ENCODE measurements at places on chromosomes 16 and 17.
A peak's percentile ranks its signal among the peaks of the same experiment; 100 is the strongest.

GRCh38 chr16:18018376-18018775 lies 318.2 kb downstream of the NPIPA8 start:
- no peak for DNase-seq

DNA sequence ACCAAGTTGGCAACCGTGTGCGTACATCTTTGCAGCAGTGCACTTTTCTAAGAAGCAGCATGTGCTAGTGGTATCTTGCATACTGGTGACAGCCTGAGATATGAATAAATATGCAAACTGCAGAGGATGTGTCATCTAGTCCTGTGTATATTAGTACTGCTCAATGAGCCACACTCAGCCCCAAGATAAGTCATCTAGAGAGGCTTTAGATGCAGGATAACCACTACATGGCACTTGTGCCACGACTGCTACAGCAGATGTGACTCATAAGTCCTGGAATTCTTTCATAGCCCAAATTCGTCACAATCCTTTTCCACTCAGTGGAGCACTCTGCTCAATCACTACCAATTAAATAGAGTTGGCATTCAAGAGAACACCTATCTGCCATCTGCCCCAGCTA lies 171.5 kb downstream of the AXIN2 start:
- DNase-seq, result no peak

GRCh38 chr17:74592087-74592990 lies at the start of gene CD300LD:
CD300LD (minus strand) TSS chr17:74592283; CDS start chr17:74592202, 81 bp downstream.
- no peak for DNase-seq

GRCh38 chr17:35708149-35708548 lies 23.3 kb upstream of the RASL10B start:
- DNase-seq, result no peak

DNA sequence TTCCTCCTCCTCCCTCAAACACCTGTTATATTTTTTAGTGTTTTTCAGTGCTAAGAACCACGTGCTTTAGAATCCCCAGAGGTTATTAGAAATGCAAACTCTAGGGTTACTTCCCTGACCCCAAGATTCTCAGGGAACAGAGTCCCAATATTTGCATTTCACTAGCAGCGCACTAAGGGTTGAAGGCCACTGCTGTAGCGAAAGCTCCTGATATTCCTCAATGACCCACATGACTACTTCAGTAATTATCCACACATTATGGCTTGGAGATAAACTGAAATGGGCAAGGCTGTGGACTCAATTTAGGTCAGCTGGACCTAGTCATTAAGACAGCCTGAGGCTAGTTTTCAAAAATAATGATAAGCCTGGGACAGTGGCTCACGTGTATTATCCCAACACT lies 78.5 kb upstream of the BCAR1 start:
- DNase-seq, result no peak

DNA sequence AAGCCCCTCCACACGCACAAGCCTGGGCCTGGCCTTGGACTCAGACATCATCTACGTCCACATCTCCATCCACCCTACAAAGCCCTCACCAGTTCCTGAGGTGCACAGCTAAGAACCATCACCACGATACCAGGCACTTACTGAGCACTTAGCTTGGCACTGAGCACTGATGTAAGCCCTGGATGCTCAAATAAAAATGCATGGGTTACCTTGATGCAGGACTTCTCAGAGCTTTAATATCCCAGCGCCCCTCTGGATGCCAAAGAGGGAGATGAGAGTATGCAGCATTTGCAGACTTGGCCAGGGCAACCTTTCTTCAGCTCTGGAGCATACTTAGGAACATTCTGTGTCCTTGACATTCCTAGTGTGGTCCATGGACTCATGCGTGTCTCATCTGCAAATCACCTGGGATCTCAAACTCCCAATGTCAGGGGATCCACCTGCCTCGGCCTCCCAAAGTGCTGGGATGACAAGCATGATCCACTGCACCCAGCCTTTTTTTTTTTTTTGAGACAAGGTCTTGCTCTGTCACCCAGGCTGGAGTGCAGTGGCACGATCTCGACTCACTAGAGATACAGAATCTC lies 69.8 kb downstream of the RAB11FIP4 start:
- DNase-seq, result no peak

- DNase-seq, result no peak
Observed at GRCh38 chr17:13152501-13152900, 134.7 kb upstream of the ELAC2 start.

- DNase-seq, result no peak
Observed at GRCh38 chr16:55044201-55044975, 113.7 kb downstream of the IRX5 start.

- DNase-seq, result no peak
Observed at GRCh38 chr17:73196500-73196899, 3.6 kb downstream of the COG1 start.

GRCh38 chr17:79728908-79729471 lies 1.8 kb upstream of the ENPP7 start:
- no peak for DNase-seq

GRCh38 chr17:16491131-16491702 lies 776 bp downstream of the LRRC75A start:
- peak; percentile 6 for DNase-seq

DNA sequence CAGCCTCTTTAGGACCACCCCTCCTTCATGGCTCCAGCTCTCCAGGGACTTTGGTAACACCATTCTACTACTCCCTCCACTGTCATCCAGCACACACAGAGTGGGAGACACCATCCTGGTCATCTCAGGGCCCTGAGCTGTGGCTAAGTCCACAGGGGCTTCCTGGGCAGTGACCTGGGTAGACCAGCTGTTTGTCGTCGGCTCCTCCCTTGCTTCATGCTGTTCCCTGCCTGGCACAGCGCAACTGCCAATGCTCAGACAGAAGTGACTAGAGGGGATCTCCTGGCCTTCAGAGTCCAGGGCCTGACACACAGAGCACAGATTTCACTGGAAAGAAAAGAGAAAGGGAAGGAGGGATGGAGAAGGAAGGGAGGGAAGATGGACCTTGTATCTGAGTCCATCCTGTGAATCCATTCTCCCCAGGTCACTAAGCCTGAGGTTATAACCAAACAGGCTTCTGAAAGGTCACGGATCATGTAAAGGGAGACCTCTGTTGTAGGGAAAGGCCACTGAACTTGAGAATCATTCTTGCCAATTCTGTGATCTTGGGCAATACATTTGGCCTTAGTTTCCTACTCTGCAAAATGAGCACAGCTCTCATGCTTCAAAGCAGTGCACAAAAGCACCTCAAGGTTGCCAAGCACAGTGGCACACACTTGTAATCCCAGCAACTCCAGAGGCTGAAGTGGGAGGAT lies 18.5 kb upstream of the PHB1 start:
- DNase-seq, result no peak

DNA sequence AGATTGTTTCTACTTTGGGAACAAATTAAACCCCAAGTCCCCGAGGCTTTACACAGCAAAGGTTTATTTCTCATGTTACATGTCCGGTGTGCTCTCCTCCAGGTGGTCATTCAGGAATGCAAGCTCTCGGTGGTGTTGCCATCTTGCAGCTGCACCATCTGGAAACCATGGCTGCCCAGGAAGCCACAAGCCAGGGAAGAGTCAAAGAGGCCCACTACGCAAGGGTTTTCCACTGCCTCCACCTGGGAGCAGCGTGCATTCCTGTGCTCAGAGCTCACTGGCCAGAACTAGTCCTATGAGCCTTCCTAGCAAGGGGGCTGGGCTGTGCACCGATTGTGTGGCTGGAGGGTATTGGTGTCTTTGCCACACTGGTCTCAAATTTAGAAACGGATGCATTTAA lies 128.8 kb upstream of the FOXF1 start:
- no peak for DNase-seq

DNA sequence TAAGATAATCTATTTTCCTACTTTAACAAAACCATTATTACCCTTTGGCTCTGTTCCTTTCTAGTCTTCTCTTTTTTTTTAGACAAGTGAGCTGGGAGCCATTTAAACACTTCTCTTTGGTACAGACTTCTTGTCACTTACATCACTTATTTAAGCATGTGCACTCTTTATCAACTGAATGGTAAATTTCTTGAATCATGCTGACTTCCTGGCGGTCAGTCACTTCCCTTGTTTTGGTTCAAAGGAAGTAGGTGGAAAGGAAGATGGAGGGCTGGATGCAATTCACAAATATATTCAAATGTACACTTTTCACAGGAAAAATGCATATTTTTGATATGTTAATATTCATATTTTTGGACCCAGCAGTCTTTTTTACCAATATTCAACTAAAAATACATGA lies 97.1 kb downstream of the ITFG1 start:
- no peak for DNase-seq

DNA sequence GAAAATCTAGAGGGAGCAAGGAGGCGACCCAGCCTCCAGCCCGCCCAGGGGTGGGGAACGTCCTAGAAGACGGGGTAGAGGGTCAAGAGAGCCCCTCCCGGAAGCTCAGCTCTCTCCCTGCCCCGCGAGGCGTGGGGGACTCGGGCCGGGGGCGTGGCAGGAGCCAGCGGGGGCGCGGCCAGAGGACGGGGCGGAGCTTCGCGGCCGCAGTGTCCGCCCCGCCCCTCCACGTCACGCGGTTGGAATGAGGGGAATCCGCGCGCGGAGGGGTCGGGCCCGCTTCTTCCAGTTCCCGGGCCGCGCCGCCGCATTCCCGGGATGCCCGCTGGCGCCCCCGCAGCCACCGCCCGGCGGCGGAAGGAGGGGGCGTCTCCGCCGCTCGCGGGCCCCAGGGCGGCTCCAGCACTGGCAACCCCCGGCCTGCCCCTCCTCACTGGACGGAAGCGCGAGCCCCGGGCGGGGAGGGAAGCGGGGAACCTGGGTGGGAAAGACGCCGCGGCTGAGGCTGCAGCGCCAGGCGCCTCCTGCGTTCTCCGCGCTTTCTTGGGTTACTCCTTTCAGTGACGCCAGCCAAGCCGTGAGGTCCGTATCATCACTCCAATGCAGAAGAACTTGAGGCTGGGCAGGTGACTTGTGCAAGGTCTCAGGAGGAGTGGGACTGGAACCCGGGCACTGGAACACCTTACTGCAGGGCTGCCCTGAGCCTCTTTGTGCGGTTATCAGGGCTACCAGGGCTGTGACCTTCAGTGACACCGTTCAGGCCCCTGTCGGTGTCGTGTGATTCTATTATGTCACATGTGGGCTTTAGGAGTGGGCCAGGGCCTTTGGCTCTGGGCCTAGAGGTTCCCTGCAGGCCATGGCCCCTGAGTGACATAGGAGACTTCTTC lies 4.3 kb downstream of the MYO1C start:
- peak; percentile 61 for DNase-seq

- no peak for DNase-seq
Observed at GRCh38 chr17:59375857-59376256, 44.4 kb downstream of the YPEL2 start.

GRCh38 chr17:7380321-7380720 lies 568 bp upstream of the TNK1 start:
- DNase-seq, result no peak

DNA sequence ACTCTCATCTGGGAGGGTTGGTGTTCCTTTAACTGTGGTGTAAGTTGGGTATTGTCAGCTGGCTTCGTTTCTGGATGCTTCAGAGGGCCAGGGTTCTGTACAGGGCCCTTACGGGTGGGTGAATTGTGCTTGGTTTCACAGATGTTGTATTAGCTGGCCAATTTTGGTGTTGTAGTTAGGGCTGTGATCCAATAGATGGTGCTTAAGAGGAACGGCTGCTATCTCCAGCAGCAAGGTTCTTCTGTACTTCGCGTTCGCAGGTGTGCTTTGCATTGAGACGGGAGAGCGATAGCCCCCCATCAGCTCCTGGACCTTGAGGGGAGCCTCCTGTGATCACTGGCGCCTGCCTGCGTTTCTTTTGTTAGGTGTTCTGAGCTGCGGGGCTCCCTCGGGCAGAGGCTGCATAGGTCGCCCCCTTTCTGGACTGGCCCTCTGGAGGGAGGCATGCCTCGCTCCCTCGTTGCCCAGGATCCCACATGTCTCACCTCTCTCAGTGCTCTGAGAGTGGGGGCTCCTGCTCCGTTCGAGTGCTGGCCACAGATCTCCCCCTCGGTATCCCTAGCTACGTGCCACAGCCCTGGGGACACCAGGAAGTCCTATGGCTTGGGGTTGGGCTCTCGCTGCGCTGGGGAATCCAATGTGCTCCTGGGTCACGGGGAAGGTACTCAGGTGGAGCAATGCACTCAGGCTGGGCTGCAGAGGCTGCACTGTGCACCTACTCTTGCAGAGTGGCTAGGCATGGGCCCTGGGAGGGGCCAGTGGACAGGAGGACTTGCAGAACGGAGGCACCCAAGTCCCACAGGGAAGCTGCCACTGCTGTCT lies 837 bp upstream of the PRDM7 start:
- no peak for DNase-seq

DNA sequence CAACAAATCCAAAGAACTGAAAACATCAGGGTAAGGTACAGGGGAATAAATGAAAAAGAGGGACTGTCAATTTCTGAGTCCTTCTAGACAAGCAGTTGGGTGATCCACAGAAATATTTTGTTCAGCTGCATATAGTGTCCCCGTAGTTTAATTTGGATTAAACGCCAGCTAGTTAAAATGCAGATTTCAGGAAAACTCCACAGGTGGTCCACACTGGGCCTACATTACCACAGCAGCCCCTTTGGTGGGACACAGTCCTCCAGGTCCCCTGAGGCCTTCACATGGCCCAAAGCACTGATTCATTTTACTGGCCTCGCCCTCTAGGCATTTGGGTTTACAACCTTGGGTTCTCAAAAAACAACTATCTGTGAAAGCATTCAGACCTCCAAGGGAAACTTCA lies 4.6 kb downstream of the ARHGAP17 start:
- DNase-seq, result no peak

DNA sequence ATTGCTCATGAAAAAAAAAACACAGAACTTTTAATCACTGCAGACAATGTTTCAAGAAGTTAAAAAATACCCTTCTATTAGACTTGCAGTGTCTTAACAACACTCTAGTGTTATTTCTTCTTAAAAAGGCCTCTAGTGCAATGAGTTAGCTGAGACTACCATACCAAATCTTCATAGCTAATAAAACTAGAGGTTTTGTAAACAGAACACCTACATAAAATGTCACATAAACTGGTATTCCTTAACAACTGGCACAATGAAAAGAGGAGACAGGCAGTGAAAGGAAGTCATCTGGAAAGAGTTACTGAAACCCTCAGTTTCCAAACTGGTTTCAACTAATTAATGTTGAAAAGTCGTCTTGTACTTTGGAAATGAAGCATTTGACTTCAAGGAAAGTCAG lies 394.2 kb upstream of the PMFBP1 start:
- DNase-seq, result no peak
